ENCODE measurements at places on chromosomes 6 and 20. TPM values are rescaled to one million over a fixed set of nuclear protein-coding genes. Genes with fewer than 3 reads are reported as not detected.

CPNE5 gene
- 5.4 TPM for polyA plus RNA-seq

JARID2 gene
- polyA plus RNA-seq, result 17.7 TPM

SPATA25 gene
- polyA plus RNA-seq, result 2.4 TPM

C6orf15 gene
- polyA plus RNA-seq, result not detected

SNX9 gene
- 37.8 TPM for polyA plus RNA-seq

SPATS1 gene
- polyA plus RNA-seq, result 0.64 TPM

SLC44A4 gene
- 17.9 TPM for polyA plus RNA-seq

CCM2L gene
- polyA plus RNA-seq, result 10.3 TPM

FOXS1 gene
- polyA plus RNA-seq, result 5.3 TPM

CCN6 gene
- polyA plus RNA-seq, result 0.40 TPM

RIMS4 gene
- polyA plus RNA-seq, result 4.0 TPM

DPPA5 gene
- polyA plus RNA-seq, result not detected

ZNF391 gene
- polyA plus RNA-seq, result 18.9 TPM

ELOVL2 gene
- 5.9 TPM for polyA plus RNA-seq

CRISP3 gene
- 1.2 TPM for polyA plus RNA-seq

BAG2 gene
- 9.1 TPM for polyA plus RNA-seq

GNAS-AS1 gene
- polyA plus RNA-seq, result 0.89 TPM

ANKEF1 gene
- polyA plus RNA-seq, result 5.5 TPM

PGBD1 gene
- polyA plus RNA-seq, result 13.7 TPM

IRAK1BP1 gene
- polyA plus RNA-seq, result 12.6 TPM

PPP1R3G gene
- polyA plus RNA-seq, result 1.3 TPM
